ENCODE measurements at places on chromosomes 7 and 10.

DNA sequence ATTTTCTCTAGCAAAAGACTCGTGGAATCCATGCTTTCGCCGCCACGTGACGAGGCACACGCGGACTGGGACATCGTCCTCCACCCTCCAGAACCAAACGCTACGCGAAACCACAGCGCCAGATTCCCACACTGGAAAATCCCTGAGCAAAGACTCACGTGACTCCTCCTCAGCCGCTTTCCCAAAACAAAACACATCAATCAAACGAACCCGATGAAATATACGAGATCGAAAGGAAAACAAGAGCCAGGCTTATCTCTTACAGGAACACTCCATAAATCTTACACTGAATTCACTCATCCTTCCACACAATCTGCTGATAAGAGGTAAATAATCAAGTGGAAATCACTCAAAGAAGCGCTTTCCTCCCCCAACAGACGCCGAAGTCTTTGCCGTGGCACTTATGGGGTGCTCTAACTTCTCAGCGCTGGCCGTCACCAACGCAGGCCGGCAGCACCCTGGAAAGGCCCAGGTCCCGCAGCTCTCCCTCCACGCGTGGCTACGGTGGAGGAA, 23.8 kb downstream of the DIP2C start:
- no peak for DNase-seq

DNA sequence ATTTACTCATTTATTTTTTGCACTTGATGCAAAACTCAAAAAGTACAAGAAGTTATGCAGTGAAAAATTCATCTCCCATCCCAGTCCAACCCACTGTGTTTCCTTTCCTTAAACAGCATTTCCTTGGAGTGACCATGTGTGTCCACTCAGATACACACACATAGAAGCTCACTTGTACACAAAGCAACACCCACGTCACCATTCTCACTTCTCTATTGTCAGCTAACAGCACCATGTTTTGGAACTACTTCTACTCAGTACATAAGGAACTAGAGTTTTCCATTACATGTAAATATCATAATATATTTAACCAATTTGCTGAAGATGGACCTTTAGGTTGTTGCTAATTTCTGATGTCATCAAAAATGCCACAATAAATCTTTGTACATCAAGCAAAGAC, 167.6 kb downstream of the GRID1 start:
- DNase-seq: peak; percentile 27

DNA sequence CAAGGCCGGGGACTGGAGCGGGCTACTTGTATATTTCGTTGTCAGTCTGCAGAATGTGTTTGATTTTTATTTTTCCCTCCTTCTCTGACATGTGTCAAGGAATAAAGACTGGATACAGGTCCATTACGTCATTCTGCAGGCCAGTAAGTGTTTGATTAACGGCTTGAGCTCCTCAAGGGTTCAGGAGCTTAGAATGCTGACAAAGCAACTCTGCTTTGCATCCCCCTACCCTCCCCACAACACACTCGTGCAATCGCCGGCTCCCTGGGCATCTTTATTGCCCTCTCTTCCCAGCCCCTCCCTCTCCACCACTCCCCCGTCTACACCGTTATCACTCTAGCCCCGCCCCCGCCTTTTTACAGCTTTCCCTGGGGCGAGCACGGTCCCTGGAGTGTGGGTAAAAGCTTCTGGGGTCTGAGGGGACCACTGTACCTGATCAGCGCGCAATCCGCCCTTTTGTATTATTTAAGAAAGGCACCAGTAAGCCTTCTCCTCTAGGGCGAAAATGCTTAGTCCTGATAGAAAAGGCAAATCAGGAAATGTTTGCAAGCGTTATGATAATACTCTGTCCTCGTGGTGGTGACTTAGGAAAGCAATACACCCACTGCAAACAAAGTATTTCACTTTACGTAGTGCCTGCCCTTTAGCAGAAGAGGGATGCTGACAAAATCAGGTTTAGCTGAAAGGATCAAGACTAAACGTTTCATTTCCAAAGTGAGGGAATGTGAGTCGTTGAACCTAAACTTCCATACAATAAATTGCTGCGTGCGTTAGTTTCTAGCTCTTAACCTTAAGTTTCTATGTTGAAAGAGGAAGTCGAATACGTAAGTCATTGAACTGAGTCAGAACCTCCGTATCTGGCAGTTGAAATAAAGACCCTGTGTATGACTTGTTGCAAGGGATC, 1.4 kb upstream of the CREB5 start:
- peak; percentile 90 for DNase-seq

GRCh38 chr10:12707461-12708185, 293.9 kb downstream of the CCDC3 start:
- DNase-seq: peak; percentile 41

GRCh38 chr7:74684921-74685320, 27.4 kb downstream of the GTF2I start:
- no peak for DNase-seq

DNA sequence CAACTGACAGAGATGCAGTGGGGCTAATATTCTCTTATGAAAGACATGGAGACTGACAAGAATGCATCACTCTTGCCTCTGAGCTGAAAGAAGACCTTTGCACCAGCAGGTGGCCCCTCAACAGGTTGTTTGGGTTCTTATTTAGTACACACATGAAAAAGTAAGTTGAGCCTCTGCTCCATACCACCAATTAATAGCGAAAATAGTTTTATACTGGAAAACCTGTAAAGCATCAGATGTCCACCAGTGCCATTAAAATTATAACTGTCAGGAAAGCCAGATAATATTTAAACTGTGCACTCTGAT, 26.3 kb upstream of the FAM13C start:
- no peak for DNase-seq

DNA sequence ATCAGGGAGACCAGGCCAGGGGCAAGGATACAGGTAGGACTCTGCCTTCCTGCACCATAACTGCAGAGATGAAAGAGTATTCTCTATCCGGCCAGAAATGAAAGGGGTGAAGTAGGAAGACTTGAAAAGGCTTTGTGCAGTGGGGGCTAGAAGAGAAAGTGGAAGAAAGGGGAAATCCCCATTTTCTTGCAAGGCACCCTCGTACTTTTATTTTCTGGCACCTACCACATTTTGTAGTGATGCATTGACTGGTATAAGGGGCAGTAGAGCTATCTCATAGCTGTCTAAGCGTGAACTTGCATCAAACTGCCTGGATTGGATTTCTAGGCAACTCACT, 752 bp upstream of the CAMK2G start:
- peak; percentile 60 for DNase-seq

DNA sequence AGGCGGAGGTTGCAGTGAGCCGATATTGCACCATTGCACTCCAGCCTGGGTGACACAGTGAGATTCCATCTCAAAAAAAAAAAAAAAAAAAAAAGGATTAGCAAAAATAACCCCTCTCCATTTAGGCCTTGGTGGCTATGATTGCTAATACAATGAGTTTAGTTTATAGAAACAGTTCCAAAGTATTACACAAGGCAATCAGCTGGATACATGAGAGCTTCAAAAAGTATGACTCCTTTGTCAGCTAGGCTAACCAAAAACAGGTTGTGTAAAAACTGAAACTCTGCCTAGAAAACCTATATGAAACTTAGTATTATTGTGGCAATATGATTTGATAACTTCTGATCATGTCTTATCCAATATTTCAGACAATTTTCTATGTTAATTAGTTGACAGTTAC, 57.2 kb downstream of the SUGCT start:
- no peak for DNase-seq

GRCh38 chr10:70592746-70593512, 9.6 kb downstream of the PRF1 start:
- peak; percentile 7 for DNase-seq

DNA sequence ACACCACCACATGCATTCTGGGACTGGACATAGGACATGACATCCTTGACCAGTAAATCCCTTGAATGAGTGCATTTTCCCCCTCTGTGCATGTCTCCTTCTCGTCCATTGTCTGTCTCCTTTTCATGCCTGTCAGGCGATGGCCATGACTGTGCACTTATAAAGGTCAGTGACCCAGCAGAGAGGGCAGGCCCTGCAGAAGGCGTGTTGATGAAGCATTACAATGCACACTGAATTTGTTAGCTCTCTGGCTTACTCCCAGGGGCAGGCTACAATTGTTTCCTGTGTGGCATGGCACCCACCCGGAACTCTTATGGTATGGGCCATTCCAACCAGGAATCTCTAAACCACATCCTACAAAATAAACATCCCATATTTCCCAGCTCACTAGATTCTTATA, 71.1 kb downstream of the SAMD9 start:
- DNase-seq: no peak

DNA sequence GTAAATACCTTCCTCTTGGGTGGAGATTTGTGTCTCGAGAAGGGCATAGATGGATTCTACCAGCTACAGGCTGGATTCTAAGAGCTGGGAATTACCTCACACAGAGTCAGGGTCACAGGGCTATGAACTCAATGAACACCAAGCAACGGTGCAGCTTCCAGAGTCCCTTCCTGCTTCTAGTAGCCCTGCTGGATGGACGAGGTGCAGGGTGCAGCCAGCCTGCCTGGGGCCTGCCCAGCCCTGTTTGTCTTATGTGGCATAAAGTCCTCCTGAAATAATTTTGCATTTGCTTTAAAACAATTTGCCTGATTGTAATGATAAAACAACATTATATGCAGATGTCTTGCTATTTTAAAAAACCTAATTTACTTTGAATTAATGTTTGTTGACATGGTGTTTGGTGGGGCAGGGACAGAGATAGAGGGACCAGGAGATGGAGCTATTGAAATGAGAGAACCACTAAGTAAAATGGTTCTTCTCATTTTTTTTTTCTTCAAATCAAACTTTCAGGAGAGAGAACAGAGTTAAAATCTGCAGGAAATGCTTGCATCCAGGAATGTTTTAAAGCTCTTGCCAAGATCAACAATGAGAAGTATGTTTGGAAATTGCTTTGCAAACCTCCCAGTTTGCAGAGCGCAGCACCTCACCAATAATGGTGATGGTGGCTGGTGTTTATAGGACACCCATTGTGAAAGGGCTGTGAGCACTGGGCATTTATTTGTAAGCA, 305.4 kb upstream of the PODXL start:
- DNase-seq: no peak

DNA sequence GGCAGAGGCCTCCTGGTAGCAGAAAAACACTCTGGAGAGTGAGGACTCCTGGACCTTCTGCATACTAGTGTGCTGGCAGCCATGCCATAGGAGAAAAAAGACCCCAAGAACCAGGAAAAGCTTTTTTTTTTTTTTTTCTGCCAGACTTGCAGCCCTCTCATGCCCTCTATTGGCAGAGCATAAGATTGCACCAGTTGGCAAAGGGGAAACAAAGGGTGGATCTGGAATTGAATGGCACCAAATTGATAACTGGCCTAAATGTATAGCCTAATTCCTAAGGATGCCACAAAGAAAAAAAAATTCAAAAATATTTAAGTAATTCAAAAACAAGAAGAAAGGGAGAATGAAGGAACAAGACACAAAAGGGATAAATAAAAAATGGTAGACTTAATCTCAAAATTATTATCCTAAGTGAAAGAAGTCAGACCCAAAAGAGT, 112.5 kb upstream of the GHITM start:
- peak; percentile 32 for DNase-seq

DNA sequence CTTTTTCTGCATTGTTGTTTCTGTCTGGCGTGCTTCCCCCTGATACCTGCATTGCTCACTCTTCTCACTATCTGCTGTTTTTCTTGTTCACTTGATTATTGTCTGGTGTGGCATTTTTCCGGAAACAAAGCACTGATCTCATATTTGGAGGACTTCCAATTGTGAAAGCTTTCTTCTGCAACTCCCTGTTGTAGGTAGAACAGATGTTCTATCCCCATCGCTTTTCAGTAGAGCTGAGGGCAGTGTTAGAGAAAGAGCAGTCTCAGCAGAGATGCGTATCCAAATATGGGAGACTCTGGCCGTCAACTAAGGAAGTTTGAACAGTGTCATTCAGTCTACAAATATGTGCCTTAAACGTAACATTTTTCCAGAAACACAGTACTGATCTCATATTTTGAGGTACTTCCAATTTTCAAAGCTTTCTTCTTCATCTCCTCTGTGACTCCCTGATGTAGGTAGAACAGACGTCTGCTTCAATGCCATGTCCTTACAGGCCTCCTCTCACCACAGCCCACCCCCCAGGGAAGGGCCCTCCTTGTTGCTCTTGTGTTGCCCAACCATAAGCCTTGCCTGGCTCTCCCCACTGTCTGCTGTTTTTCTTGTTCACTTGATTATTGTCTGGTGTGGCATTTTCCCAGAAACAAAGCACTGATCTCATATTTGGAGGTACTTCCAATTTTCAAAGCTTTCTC, 27.1 kb upstream of the GJD4 start:
- DNase-seq: no peak

DNA sequence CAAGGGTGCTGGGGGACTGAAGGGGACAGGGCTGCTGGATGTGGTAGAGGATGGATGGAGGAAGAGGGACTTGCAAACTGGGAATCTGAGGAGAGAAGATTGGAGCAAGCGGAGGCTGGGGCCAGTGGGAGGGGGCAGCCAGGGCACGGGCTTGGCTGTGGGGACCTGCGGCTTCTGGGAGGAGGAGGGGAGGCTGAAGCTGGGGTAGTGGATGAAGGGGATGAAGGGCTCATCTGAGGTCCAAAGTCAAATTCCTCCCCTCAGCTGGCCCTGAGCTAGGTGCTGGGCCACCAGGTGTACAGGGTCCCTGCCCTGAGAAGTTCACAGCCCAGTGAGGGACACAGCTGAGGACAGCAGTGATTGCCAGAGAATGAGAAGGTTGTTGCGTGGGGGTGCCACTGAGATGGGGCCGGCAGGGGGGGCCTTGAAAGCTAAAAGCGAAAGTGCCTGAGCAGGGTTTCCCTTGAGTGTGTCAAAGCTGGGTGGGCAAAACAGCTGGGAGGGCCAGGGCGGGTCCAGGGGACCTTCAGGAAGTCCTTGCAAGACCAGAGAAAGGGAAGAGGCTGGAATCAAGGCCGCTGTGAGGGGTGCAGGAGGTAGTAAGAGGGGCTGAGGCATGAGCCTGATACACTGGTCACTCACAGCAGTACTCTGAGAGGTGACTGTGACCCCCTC, 75.2 kb downstream of the MYL10 start:
- no peak for DNase-seq

DNA sequence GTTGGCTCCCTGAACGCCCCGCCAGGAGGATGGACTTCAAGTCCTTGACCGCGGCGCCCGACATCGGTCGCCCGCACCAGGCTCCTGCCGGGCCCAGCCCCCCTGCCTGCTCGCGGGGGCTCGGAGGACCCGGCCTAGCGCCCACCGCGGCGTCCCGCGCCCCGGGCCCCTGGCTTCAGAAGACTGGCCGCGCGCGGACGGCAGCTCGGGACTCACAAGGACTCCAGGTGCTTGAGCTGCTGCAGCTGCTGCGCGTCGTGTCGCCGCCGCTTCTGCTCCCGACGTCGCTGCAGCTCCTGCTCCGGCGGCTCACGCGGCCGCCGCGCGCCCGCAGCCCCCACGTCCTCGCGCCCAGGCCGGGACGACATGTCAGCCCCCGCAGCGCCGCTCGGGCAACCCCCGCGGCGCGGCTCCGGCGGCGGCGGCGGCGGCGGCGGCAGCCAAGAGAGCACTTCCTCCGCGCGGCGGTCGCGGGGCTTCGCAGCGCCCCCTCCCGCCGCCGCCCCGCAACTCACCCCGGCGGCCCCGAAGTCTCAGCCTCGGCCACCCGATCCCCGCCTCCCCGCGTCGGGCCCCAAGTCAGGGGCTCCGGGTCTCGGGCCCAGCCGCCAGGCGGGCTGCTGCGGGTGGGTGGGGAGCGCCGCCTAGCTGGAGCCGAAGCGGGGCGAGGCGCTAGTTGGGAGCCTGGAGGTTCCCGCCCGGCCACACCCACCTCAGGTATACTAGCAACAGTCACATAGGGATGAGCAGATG, at the start of gene RP9:
TSS of gene RP9 (minus strand) at position 400 of the 753 bp plus-strand sequence. CDS start at position 368, 32 bp downstream.
- DNase-seq: peak; percentile 84

- no peak for DNase-seq
These were observed 220.6 kb downstream of the CCDC3 start for GRCh38 chr10:12780634-12781601.

All from suppressor macrophage treated with lipopolysaccharide for 4 hours (primary cell).